ENCODE measurements at places on chromosomes 5 and 9.

GRCh38 chr5:74767579-74767913 is 497 bp downstream of the NSA2 start:
- no peak for DNase-seq

GRCh38 chr5:56259002-56259511 is 25.9 kb upstream of the ANKRD55 start:
- DNase-seq, result no peak

GRCh38 chr5:153823036-153823435 is 215.7 kb downstream of the FAM114A2 start:
- DNase-seq, result no peak

- no peak for DNase-seq
Observed at GRCh38 chr5:120055858-120056257, 408.2 kb upstream of the PRR16 start.

- no peak for DNase-seq
Observed at GRCh38 chr5:112165399-112165798, 253.7 kb downstream of the EPB41L4A start.

DNA sequence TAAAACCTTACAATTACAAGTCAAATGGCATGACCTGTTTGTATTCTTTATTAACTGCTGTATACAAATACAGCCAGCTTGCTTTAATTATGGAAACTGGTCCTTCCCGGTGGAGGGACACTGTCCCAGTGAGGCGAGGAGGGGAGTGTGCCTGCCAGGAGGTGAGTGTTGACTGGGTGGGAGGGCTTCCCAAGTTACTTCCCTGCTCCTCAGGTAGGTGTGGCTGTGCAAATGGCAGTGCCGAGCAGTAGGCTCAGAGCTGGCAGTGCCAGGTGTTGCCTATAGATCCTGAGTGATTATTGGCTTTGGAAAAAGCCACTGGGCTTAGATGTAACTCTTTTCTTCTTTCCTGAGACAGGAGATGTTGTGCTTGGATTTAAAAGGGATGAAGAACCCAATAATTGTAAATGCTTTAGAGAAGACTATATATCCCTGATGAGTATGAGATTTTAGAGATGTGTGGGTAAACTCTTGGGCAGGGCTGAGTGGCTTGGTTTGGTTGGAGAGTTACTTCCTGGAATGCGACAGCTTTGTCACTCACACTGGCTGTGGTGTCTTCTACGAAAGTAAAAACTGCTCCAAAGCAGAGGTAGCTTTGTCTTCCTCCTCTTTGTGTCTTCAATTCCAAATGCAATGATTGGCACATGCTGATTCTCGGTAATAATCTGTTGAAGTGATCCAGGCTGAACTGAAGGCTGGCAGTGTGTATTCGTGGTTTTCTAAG is 43.7 kb downstream of the GLRX start:
- no peak for DNase-seq

DNA sequence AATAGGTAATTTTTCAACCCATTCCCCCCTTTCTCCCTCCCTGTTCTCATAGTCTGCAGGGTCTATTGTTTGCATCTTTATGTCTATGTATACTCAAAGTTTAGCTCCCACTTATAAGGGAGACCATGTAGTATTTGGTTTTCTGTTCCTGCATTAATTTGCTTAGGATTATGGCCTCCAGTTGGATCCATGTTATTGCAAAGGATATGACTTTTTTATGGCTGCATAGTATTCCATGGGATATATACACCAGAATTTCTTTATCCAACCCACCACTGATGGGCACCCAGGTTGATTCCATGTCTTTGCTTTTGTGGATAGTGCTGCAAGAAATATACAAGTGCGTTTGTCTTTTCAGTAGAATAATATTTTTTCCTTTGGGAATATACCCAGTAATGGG is 761.6 kb upstream of the GRAMD2B start:
- no peak for DNase-seq

DNA sequence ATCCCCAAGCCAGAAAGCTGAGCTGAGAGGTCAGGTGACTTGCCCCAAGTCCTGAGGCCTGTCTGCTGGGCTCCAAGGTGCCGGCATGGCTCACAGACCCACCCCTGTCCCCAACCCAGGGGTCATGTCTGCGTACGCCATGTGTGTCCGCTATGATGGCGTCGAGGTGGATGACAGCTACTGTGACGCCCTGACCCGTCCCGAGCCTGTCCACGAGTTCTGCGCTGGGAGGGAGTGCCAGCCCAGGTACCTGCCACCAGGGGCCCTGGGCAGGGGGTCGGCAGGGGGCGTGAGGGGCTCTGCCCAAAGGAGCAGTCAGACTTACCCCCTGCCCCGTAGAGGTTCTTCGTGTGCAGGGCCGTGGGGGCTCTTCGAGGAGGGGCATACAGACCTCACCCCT is 32.3 kb downstream of the ADAMTSL2 start:
- no peak for DNase-seq

- no peak for DNase-seq
Observed at GRCh38 chr5:110663525-110663924, 62.9 kb downstream of the TMEM232 start.

DNA sequence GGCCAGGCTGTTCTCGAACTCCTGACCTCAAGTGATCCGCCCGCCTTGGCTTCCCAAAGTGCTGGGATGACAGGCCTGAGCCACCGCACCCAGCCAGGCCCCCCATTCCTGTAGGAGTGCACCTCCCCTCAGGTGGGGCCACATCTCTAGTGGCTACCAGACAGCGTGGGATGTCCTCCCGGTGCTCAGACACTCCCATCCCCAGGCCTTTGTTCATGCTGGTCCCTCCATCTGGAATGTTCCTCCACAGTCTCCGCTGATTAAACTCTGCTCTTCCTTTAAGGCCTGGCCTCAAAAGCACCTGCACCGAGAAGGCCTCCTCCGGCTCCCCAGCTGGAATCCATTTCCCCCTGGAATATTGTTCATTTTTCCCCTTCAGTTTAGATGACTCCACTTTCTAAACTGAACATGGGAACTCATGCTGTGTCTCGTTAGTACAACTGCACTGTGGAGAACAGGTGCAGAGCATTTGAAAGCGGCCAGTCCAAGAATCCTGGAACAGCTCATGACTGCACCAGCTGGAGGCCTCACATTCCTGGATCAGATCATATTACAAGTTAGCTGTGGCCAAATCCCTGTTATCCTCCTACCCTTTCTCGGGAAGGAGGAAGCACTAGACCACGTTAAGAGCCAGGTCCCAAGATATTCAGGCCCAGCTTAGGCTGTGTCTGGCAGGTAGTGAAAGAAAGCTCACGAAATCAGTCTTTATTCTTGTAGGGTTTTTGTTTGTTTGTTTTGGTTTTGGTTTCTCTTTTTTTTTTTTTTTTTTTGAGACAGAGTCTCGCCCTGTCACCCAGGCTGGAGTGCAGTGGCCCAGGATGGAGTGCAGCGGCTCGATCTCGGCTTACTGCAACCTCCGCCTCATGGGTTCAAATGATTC is 10.8 kb upstream of the PRRC2B start:
- DNase-seq, result no peak

DNA sequence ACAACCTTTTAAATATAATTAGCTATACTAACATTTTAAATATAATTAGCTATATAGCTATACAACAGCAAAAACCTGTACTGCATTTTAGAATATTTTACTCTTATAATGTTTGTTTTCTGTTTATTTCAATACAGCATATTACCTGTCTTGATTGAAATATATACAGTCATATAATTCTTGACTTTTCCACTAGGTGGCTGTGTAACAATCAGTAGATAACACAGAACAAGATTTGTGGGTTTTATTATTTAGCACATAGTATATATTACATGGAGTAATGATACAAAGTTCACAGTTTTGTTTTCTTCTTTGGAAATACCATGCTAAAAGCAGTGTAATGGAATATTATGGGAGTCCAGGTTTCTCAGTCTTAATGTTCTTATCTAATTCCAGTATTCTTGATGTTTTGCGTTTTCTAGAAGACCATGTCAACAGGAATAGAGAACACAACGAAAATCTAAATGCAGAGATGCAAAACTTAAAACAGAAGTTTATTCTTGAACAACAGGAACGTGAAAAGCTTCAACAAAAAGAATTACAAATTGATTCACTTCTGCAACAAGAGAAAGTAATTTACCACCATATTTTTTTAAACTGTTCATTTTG is 13.3 kb downstream of the HMMR start:
- no peak for DNase-seq

DNA sequence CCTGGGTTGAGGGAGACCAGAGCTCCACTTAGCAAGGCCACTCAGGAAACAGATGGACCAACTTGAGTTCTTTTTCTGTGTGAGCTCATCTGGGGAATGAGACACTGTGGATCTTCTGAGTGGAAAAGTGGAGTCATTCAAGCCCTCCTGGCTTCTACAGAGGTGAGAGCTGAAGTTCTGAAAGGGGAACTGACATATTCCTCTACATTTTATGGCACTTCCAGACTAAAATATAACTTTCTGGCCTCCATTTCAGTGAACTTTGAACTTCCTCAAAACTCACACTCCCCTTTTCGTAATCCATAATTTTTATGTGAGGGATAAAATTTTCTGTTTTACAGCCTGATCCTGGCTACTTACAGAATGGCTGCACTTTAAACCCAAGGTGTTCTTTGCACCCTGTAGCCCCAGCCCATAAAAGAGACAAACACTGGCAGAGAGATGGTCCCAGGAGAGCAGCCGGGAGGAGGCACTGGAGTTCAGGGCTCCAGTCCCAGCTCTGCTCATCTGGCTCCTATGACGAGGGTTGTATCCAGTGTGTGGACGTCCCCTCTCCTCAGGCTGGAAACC is 10.8 kb downstream of the SPAAR start:
- DNase-seq, result no peak

DNA sequence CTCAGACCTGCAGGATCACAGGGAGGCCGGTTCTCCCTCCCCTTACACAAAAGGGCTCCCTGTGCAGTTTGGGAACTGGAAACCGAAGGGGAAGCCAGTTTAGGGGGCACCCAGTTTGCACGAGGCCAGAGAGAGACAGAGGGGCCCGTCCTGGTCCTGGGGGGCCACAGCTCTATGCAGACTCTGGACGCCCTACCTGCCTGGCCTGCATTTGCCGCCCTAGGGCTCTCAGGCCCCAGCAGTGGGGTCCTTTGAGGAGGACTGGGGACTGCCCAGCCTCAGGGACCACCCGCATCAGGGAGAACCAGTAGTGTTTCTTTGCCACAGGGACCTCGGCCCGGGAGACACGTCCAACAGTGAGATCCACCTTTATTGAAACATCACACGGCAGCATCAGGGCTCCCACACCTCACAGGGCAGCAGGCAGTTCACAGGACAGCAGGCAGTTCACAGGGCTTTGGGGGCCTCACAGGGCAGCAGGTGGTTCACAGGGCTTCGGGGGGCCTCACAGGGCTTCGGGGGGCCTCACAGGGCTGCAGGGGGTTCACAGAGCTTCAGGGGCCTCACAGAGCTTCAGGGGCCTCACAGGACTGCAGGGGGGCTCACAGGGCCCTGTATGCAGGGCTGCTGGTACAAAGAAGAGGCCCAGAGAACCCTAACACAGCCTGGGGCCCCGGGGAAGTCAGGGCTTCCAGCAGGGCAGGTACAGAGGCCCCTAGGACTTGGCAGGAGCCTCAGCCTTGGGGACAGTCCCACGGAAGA is 648 bp upstream of the NSMF start:
- DNase-seq, result no peak

GRCh38 chr5:66830636-66831035 is 234.4 kb downstream of the MAST4 start:
- DNase-seq, result no peak

DNA sequence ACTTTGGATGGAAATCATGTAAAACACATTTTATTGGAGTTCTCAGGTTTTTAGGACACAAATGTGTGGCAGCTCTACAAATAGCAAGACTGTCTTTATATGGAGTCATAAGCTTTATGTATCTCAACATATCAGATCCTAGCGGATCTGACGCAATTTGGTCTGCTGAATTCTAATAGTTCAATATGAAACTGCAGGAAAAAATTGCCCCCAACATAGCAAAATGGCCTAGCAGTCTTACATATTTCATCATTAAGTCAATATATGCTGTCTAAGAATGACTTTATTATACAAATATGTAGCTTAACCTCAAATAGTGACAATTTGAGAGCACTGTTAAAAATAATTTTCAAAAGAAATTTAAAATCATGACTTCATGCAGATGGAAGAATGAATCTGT is 244.3 kb downstream of the TAF11L14 start:
- no peak for DNase-seq

DNA sequence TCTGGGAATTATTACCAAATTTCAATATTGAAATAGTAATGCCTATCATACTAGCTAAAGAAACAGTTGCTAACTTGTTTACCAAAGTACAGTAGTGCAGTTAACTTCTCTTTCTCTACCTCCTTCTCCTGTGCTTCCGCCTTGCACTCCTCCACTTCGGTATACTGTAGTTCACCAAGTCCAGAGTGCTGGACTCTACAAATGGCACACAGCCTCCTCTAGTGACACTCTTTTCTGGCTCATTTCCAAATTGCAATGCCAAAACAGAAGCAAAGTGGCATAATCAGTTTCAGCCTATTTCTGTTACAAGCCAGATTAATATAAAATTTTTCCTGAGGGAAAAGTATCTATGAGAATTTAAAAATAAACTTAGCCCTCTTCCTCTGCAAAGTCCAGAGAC is 86.0 kb upstream of the RASGRF2 start:
- DNase-seq, result no peak

GRCh38 chr5:150062216-150062922 is 24.0 kb downstream of the CSF1R start:
- no peak for DNase-seq

GRCh38 chr9:98303633-98304125 is 48.2 kb upstream of the TBC1D2 start:
- DNase-seq, result no peak

All from stimulated activated CD8-positive, alpha-beta memory T cell treated with anti-CD3 and anti-CD28 coated beads, Interleukin-15, amount 100 ng/mL, for 48 hours (primary cell).